ENCODE measurements at places on chromosomes 5 and 9.

GRCh38 chr5:167678481-167678880 is 613.0 kb upstream of the WWC1 start:
- DNase-seq: no peak

DNA sequence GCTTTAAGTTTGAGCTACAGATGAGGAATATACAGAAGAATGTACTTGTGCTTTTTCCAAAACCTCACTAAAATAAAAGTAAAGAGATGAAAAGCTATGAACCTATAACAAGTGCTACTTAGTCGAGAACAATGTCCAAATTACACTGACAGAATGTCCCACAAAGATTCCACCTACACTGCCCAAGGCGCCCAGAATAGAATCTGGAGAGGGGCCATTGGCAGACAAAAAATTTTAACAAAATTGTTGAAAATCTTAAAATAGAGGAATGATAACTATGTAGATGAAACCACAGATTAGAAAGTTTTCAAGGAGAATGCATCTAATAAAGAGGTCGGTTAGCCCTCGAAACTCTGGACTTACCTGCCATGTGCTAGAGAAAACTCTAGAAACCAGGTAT is 235.3 kb downstream of the CETN3 start:
- DNase-seq: no peak

- DNase-seq: no peak
Measured at GRCh38 chr9:33939924-33940874, 108.5 kb downstream of the UBAP2 start.

- no peak for DNase-seq
Measured at GRCh38 chr5:71740015-71740753, 21.1 kb downstream of the CARTPT start.

DNA sequence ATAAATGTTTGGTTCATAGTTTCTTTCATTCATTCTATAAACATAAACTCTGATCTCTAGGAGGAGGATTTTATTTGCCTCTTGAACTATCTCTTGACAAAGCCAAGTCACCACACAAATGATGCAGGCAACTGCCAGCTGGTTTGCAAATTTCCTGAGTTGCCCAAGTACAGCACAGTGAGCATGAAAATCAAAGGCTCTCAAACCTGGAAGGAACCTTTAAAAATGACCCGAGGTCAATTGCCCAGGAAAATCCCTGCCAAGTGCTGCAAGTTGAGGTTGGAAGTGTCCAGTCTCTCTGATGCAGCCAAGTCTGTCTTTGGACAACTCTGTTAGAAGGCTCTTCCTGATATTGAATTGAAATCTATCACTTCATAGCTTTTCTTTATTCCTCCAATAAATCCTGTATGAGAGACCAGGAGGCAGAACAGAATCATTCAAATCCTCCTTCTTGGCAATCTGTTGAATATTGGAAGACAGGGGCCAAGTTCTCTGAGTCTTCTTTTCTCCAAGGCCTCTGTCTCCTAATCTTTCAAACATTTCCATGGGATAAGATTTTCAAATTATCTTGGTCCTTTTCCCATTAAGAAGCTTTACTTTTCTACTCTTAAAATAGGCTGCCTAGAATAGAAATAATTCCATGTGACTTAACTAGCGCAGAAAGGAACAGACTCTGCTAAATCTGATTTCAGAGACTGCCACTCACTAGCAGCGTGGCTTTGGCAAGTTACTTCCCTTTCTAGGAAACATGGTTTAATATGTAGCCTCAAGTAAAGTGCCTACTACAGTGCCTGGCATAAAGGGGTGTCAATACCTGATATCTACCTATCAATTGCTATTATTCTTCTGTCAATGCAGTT is 159.2 kb downstream of the SNX18 start:
- DNase-seq: no peak

DNA sequence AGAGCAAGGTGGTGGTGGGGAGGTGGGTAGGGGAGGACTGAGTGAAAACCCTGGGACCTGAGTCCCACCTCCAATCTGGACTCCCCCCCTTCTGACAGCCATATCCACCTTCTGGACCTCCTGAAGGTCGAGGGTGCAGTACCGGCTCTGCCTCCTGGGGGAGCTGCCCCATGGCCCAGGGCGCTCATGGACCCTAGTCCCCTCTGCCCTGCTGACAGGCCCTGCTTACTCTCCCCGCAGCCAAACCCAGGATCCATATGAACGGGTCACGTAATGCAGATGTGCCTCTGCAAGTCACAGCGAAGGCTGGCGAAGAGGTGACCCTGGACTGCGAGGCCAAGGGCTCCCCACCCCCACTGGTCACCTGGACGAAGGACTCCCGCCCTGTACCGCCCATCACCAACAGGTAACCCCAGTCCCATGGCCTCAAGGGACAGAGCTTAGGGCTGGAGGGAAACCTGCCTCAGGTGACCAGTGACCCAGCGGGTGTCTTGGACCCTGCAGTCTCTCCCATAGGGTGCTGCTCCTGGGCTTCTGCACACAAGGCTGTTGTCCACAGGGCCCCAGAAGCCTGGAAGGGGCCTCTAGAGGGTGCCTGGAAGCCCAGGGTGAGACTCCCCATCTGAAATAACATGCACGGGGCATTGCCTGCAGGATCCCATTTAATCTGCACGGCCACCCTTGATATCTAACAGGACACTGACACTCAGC is 61.7 kb downstream of the HMCN2 start:
- no peak for DNase-seq

DNA sequence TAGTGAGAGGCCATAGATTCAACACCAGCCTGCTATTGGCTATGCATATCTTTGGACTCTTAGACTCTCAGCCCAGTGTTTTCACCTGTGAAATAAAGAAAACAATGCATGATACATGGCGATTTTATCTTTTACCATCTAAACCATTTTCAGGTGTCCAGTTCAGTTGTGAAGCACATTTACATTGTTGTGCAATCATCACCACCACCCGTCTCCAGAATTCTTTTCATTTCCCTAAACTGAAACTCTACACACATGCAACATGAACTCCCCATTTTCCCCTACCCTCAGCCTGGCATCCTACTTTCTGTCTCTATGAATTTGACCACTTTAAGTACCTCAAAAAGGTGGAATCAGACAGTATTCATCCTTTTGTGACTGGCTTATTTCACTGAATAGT is 420.6 kb downstream of the MED10 start:
- DNase-seq: no peak

- DNase-seq: no peak
Measured at GRCh38 chr5:76209297-76209696, 126.1 kb downstream of the SV2C start.

All from NCI-H187 treated with DMSO at 0.1 percent for 48 hours (cell line).